Neural crest cell (in vitro differentiated cells): ENCODE measurements at places on chromosomes 12 and 14.
A peak's percentile ranks its signal among the peaks of the same experiment; 100 is the strongest.

- peak; percentile 33 for DNase-seq
These were observed 1.1 kb downstream of the ARID2 start for GRCh38 chr12:45730348-45731189.

DNA sequence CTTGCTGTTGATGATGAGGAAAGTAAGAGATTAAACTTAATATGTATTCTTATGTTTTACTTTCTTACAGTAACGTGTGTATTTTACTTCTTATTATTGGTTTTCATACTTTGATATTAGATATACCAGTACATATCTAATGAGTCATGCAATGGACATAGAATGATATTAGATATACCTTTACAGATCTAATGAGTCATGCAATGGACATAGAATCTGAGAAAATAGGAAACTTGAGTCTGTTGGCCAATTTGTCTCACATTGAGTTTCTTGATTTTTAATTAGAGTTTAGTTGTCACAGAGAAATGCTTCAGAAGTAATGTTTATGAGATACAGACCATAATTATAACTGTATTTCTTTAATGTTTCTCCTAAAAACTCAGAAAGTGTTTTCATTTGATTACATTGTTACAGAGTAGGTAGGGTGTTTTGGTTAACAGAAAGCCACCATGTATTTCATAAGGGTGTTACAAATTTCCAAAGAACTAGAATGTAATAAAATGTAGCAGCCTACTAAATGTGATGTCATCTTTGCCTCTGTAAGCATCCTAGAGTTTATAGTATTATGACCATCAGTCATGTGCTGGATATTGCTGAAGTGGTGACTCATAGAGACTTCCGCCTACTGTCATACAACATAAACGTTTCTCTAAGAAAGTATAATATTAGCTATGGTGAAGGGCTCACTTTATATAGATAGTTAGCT is 3.0 kb downstream of the GAS2L3 start:
- no peak for DNase-seq

- no peak for DNase-seq
These were observed 115.0 kb upstream of the EVL start for GRCh38 chr14:99950181-99950580.

DNA sequence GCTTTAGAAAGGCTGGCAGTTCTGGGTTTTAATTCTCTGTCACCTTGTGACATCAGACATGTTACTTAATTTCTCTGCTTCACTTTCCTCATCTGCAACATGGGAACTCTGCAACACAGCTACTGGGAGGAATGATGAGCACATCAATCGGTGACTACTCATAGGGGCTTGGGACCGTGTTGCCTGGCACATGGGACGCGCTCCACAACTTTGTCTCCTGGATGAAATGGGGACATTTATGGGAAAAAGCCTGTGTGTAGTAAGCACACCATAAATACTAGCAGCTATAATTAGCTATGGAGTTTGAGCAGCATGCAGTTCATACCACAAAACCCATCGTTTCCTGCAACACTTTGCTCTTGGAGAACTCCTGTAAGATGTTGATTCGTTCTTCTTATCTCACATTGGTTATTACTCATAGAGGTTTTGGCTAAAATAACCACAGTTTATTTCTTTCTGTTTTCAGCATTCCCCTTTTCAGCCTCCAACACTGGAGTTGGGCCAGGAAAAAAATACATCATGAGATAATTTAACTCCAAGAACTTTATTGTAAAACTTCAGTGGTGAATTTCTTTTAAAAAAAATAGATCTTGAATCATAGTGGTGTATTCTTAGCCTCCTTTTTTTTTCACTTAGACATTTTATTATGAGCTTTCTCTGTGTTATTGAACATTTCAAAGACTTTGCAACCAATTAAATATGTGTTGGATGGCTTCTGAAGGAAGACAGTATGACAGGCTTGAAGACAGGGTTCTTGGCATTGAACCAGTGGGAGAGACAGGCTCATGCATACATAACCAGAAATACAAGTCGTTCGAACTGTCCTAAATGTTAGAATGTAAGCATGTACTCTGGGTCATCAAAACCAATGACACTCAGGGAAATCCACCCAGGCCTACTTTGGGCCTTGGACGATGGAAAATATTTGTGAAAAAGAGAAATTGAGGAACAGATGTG is 72.7 kb downstream of the RIN3 start:
- no peak for DNase-seq

GRCh38 chr14:100469632-100470522 is 117.3 kb downstream of the BEGAIN start:
- DNase-seq, result no peak

DNA sequence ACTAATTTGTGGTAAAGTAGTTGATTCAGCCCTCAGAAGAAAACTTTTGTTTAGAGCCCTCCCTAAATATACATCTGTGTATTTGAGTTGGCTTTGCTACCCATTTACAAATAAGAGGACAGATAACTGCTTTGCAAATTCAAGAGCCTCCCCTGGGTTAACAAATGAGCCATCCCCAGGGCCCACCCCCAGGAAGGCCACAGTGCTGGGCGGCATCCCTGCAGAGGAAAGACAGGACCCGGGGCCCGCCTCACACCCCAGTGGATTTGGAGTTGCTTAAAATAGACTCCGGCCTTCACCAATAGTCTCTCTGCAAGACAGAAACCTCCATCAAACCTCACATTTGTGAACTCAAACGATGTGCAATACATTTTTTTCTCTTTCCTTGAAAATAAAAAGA is 2.7 kb downstream of the FZD10 start:
- DNase-seq, result no peak

DNA sequence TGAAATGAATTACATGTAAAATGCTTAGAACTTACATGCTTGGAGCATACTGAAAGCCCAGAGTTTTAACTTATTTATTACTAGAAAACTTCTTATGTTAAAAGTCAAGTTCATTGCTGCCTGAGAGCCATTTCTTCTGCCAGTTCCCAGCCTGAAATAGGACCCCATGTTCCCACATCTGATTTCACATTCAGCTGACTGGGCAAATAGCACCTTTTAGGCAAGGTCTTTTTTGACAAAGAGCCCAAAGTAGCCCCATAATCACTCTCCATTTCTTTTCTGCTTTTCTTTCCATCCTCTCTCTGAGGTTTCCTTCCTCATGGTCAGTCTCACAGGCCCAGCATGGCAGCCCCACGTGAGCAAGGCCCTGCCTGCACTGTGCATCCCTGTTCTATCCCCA is 1.1 kb upstream of the ARPC3 start:
- no peak for DNase-seq

GRCh38 chr14:71140157-71140556 is 232.9 kb downstream of the PCNX1 start:
- no peak for DNase-seq

GRCh38 chr12:92745856-92746550 is 43.2 kb downstream of the PLEKHG7 start:
- no peak for DNase-seq
